LNCaP clone FGC (cell line): ENCODE measurements at places on chromosomes 2 and 18.

DNA sequence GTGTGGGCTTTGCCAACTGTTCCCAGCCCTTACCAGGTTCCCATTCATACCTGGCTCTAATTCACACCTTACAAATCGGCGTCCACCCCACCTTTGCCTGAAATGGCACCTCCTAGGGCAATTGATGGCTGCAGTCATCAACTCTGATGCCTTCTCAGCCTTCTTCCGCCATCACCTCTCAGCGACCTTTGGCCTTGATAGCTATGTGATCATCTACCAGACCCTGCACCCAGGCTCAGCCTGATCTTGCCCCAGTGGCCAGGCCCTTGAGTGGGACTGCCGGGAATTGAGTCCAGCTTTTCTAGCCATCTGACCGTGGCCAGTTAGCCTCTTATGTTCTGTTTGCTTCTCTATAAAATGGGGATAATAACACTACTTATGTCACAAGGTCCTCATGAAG lies 32.5 kb downstream of the PSD4 start:
- DNase-seq, result no peak

GRCh38 chr2:202064881-202065230 lies 8.2 kb upstream of the KIAA2012 start:
- no peak for DNase-seq

GRCh38 chr2:240795916-240796510 lies 24.0 kb downstream of the KIF1A start:
- DNase-seq, result no peak

GRCh38 chr2:132547090-132547687 lies 122.8 kb downstream of the LYPD1 start:
- DNase-seq, result peak; percentile 22

DNA sequence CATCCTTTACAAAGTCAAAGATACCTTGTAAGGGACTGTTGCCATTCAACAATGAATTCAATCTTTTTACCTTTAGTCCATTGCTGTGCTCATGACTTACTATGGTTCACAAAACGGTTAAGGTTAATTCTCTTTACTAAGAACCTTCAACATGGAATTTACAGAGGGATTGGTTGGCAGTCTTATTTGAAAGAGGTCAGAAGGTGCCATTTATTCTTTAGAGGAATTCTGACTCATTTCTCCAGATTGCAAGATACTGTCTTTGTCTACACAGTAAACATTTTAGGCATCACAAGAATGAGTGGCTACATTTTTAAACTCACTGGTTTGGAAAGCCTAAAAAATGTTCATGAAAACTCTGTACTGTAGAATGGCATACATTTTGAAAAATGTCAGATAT lies 17.4 kb downstream of the KCNH7 start:
- no peak for DNase-seq

GRCh38 chr2:43047187-43047780 lies 179.1 kb downstream of the ZFP36L2 start:
- DNase-seq, result no peak

GRCh38 chr18:35387152-35387571 lies 10.0 kb upstream of the ZNF396 start:
- DNase-seq, result no peak

- no peak for DNase-seq
These were observed 3.0 kb upstream of the MBD1 start for GRCh38 chr18:50284255-50284885.

DNA sequence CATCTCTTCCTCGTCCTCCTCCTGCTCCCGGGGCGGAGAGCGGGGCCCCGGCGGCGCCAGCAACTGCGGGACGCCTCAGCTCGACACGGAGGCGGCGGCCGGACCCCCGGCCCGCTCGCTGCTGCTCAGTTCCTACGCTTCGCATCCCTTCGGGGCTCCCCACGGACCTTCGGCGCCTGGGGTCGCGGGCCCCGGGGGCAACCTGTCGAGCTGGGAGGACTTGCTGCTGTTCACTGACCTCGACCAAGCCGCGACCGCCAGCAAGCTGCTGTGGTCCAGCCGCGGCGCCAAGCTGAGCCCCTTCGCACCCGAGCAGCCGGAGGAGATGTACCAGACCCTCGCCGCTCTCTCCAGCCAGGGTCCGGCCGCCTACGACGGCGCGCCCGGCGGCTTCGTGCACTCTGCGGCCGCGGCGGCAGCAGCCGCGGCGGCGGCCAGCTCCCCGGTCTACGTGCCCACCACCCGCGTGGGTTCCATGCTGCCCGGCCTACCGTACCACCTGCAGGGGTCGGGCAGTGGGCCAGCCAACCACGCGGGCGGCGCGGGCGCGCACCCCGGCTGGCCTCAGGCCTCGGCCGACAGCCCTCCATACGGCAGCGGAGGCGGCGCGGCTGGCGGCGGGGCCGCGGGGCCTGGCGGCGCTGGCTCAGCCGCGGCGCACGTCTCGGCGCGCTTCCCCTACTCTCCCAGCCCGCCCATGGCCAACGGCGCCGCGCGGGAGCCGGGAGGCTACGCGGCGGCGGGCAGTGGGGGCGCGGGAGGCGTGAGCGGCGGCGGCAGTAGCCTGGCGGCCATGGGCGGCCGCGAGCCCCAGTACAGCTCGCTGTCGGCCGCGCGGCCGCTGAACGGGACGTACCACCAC lies 2.1 kb downstream of the GATA6 start:
- no peak for DNase-seq

GRCh38 chr2:27379836-27380625 lies 503 bp downstream of the ZNF513 start:
- DNase-seq, result no peak

GRCh38 chr2:14123436-14124103 lies 508.9 kb upstream of the LRATD1 start:
- peak; percentile 47 for DNase-seq

DNA sequence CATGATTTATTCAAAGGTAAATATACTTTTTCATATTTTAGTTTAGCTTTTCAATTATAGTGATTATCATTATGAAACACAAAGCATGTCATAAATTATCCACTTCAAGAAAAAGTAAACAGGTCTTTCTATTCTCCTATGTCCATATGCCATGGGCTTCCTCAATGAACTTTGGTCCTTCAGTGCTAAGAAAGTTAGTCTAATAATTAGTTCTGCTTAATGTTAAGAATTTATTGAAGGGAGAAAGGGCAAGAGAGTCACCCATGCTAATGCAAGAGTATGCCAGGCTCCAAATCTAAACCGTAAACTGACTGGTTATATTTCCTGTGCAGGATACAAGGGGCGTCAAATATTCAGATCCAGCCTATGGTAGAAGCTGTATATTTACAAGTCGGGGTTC lies 96.2 kb downstream of the GORASP2 start:
- DNase-seq, result no peak

DNA sequence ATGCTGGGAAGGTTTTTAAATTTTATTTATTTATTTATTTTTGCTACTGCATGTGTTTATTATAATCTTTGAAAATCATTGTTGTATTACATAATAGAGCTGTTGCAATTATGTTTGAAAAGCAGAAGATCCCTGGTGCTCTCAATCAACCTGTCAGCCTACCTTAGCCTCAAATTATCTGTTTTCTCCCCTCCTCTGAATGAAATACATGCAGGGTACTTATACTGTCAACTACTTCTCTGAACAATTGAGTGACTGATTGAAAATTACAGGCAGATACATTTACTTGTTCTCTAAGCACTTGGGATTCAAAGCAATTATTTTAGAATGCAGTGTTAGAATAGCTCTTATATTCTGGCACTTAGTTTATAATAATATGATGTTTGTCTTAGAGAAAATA lies 8.1 kb downstream of the KYNU start:
- DNase-seq, result no peak

GRCh38 chr2:231615058-231615671 lies 22.5 kb downstream of the TEX44 start:
- no peak for DNase-seq

- no peak for DNase-seq
These were observed 48.5 kb downstream of the SMAD7 start for GRCh38 chr18:48902023-48902855.

DNA sequence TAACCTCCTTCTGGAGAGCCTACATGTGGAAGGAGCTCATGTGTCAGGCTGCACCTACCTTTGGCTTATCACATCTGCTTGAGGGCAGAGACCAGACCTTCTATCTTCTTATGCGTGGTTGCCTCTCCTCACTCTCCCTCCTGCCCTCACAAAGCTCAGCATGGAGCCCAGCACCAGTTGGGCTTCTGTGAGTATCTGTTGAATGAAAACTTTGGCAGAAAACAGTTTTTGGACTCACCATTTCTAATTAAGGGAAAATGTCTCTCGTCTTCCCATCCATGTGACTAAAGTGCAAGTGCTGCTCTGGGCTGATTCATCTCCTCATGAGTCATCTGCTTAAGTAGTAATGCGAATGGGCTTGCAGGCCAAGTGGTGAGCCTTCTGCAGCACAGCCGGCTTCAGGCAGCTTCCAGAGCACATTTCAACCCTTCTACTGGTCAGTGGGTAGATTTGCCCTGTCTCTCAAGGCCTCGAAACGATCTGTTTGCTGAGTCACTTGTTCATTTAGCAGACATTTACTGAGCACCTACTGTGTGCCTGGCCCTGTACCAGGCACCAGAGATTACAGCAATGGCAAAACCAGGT lies 102.6 kb downstream of the VSNL1 start:
- no peak for DNase-seq

DNA sequence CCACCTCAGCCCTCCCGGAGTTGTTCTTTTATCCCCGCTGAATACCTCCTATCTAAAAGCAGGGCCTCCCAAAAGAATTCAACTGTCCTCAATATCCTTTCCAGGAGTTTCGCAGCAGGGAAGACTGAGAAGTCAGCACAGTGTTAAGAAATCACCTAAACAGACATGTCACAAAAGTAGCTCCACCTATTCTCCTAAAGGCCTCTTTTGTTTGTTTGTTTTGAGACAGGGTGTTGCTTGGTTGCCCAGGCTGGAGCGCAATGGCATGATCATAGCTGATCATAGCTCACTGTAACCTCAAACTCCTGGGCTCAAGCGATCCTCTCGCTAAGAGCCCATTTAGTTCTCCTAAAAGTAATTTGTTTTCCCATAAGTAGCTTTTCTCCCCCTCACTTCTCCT lies 53.8 kb downstream of the TEX44 start:
- no peak for DNase-seq

GRCh38 chr2:119730671-119731177 lies 29.0 kb upstream of the PTPN4 start:
- DNase-seq, result no peak

DNA sequence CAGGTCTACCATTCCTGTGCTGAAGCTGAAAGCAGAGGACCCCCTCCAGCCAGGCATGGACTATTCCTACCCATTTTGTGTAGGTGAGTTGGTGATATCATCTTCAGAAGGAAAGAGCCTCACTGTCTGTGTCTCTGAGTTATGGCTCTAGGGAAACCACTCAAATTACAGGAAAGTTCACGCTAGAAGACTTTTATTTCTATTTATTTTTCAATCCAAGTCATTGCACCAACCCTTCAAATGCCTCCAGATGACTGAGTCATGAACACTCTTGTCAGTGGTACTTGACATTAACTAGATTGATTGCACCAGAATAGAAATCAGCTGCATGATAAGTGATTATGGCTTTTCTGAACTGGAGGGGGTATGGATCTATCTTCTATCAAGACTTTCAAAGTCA lies 338.4 kb downstream of the MBD2 start:
- no peak for DNase-seq

DNA sequence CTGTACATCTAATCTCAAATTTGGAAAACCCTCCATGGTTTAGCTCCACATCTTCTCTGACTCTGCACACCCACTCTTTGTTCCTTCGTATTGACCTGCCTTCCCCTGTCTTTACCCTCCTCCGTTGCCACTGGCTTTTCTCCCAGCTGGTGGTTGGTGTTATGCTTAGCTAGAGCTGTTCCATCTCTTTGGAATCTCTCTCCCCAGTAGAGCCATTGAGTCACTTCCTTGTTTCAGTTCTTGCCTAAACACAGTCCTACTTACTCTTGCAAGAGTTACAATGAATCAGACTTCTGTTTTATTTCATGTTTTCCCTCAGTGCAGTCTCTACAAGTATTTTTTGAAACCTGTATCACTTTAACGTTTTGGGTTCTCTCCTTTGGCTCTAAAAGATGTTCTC lies 263.9 kb downstream of the LTBP1 start:
- no peak for DNase-seq

DNA sequence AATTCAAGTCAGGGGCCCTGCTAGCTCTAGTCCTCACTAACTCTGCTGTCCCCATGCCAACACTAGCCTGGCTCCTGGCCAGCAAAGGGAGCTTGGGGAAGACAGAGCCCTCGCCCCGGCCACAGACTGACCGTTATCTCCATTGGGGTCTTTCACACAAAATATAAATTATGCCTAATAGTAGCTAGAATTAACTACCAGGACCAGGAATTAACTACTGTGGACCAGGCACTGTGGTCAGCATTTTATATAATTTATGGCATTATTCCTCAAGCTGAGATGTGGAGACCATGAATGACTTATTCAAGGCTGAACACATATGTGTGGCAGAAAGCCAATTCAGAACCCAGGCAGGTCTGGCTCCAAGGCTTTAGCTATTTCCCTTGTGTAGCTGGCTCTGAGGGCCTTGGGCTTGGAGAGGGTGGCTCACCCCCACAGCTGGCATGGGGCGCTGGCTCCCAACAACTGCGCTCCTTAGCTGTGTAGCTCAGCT lies 49.2 kb downstream of the CELF4 start:
- DNase-seq, result no peak

DNA sequence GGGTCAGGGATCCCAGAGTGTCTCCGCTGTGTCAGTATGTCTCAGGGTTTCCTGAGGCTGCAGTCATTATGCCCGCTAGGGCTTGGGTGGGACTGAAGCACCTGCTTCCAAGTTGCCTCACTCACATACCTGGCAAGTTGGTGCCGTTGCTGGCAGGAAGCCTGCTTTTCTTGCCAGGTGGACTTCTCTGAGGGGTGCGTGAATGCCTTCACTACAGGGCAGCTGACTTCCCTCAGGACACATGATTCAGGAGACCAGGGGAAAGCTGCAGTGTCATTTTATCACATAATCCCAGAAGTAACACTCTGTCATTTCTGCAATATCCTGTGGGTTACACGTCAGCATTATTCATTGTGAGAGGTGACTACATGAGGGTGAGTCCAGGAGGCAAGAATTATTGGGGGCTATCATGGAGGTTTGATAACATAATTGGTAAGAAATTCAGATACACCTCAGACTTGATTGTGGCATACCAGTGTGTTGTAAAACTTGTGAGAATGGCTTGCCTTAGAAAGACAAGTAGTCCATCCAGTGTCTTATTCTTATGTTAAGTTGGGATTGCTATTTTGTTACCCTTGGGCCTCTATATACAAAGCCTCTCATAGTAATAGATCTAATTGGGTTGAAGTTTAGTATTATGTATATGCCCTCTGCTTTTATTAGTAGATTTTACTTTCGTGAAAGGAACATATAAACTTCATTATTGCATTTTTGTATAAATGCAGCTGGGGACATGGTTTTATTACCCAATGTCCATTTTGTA lies 44.1 kb downstream of the NEDD4L start:
- DNase-seq, result peak; percentile 84

DNA sequence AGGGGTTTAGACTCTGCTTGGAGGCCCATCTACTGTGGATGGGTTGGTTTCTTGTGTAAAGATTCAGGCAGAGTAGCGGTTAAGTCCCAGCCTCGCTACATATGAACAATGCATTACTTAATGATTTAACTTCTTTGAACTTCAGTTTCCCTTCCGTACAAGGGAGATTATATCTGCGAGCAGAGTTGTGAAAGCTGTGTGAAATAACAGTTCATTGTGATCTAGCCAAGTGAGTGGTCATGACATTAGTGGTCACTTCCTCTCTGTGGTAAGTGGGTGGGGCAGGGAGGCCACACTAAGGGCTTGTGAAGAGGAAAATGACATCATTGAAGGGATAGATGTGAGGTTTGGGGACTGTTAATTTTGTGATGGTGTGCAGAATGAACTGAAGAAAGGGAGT lies 14.1 kb upstream of the MEX3C start:
- DNase-seq, result no peak

- DNase-seq, result no peak
These were observed 3.9 kb downstream of the NEB start for GRCh38 chr2:151730262-151730975.
